NCI-H1436 treated with DMSO at 0.1 percent for 48 hours (cell line): ENCODE measurements at places on chromosomes 1 and 21.

GRCh38 chr1:6423321-6423999 lies 1.1 kb upstream of the ESPN start:
- DNase-seq: no peak

GRCh38 chr1:111597426-111597825 lies 22.2 kb upstream of the RAP1A start:
- no peak for DNase-seq

DNA sequence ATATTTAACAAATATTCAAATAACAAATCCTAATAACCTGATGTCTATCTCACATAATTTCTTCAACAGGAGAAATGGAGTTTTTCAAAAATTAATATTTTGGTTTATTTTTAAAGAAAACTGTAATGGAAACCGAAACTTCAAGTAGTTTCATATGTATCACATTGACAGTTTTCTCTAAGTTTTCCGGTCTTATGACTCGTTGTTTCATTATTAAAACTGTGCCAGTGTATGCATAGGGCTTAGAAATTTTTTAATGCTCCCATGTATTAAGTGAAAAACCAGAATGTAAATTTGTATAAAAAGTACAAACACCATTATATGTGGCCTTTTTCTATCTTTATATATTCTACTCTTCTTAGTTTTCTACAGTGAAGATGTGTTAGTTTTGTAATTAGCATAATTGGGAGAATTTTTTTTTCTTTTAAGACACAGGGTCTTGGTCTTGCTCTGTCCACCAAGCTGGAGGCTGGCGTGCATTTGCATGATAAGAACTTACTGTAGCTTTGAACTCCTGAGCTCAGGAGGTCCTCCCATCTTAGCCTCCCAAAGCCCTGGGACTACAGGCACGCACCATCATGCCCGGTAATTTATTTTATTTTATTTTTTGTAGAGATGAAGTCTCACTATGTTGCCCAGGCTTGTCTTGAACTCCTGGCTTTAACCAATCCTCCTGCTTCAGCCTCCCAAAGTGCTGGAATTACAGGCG lies 43.9 kb upstream of the SAMSN1 start:
- DNase-seq: no peak

DNA sequence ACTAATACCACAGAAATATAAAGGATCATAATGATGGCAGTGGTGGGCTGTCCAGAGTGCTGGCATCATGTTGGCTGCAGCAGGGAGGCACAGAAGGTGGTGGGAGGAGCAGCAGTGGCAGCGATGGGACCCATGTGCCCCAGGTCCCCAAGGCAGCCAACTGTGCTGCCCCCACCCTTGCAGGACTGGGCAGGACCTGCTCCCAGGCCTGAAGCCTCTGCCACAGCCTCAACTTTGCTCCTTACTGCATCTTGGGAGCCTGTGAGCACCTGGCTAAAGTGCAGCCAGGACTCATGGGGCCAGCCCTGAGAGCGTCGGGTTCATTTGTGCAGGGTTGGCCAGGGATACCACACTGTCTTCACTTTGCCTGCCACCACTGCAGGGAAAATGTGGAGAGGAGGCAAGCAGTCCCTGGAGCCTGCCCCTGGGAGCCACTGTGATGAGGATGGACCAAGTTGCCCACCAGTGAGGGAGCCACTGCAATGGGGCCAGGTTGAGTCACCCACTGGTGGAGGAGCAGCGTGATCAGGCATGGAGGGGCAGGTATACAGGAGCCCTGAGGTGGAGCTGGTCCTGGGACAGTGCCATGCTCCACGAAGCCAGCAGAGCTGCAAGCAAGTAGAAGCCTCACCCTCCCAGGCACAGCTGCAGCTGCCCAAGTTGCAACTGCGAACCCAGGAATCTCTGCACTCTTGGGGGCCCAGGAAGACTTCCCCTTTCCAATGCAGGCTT lies 25.3 kb upstream of the DENND1B start:
- DNase-seq: no peak

DNA sequence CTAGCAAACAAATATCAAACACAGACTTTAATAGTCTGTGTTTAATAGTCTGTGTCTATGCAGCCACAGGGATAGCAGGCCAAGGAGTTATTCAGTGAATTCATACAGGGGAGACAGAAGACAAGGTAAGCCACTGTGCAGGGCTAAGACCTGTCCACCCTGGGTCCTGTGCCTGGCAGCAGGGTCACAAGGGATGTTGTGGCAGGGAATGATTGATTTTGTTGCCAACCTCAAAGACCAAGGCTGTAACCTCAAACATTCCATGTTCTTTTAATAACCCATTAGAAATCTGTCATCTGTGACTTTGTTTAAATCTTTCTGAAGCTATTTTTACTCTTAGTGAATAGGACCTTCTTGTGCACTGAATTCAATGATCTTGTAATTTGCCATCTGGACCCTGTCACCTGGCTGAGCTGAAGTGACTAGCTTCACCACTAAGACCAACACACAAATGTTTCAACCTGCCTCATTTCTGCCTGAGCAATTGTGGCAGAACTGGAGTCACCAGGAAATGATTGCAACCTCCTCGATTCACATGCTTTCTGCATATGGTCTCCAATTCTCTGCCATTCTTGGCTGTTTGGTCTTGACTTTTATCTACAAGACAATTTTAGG lies 154.2 kb downstream of the ASTN1 start:
- no peak for DNase-seq

DNA sequence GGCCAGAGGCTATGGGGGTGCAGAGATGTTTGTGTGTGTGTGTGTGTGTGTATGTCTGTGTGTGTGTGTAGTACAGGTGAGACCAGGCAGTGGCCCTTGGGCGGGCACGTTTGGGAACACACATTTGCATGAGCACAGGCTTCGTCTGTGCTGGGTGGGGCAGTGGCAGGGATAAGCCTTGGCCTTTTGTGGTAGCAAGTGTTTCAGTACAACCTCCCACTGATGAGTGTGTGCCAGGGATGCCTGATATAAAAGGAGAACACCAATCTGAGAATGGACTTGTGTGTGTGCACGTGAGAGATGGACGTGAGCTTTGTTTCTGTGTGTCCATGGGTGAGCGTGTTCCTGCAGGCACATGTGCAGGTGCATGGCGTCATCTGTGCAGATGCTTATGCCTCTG lies 3.0 kb downstream of the NTRK1 start:
- no peak for DNase-seq

- DNase-seq: no peak
Measured at GRCh38 chr1:156704930-156705320, 458 bp downstream of the CRABP2 start.

DNA sequence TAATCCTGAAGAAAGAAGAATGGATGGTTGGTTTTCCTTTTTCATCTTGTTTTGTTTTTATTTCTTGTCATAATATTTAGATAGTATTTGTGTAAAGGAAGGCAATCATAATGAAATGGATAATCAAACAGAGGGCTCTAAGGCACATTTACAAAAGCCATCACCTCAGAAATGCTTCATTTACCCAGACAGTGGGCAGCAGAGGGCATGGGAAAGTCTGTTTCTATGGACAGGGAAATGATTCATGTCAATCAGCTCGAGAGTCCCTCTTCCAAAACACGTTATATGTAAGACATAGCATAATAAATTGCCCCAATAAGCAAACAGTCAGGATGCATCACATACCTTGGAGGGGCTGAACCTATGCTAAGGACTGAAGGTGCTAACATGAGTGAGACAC lies 426.1 kb downstream of the PLPP3 start:
- no peak for DNase-seq

DNA sequence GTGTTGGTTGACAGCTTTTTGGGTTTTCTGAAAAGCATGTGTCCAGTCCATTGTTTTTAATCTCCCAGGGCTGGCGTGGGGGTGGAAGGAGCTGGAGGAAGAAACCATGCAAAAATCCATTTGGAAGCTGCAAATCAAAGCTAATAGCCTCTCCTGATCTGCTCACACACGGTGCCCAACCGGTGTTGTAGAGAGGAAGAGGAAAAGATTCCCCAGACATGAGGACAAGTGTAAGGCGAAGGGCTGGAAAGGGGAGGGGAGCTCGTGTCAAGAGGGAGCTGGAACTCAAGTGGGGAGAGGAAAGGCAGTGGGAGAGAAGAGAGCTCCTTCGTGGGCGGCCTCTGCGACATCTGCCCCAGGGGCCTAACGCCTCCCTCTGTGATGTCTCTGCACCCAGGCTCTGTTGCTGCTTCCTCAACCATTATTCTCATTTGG lies 112.3 kb upstream of the IRF2BP2 start:
- no peak for DNase-seq

DNA sequence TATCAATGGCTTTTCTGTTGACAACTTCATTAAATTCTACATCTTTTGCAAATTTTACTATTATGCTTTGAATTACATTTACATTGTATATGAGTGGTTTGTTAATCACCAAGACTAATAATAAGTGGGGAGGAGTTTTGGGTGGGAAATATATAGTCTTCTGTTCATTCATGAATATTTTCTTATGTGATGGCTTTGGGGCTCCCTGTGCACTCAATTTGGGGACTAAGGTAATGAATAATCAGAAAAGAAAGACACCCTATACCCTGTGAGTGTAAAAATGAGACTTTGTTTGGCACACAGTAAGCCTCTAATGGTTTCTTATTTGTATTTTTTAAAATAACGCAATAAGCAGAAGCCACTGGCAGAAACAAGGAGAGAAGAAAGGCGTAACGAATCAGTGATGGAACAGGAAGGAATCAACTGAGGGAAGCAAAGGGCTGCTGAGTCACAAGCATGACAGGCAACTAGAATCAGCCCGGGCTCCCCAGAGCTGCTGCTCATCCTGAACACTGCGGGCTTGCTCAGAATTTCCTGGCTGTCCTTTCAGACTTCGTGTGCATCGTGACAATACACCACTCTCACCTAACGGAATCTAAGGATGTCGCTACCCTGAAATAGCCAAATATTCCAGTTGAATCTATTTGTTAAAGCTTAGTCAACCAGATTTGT lies 20.8 kb upstream of the RGS2 start:
- DNase-seq: no peak

GRCh38 chr1:76162254-76162653 lies 87.7 kb downstream of the ST6GALNAC3 start:
- no peak for DNase-seq

- DNase-seq: no peak
Measured at GRCh38 chr1:232327269-232327668, 302.7 kb downstream of the SIPA1L2 start.

- DNase-seq: peak; percentile 44
Measured at GRCh38 chr1:235960809-235961208, 94.1 kb upstream of the LYST start.

DNA sequence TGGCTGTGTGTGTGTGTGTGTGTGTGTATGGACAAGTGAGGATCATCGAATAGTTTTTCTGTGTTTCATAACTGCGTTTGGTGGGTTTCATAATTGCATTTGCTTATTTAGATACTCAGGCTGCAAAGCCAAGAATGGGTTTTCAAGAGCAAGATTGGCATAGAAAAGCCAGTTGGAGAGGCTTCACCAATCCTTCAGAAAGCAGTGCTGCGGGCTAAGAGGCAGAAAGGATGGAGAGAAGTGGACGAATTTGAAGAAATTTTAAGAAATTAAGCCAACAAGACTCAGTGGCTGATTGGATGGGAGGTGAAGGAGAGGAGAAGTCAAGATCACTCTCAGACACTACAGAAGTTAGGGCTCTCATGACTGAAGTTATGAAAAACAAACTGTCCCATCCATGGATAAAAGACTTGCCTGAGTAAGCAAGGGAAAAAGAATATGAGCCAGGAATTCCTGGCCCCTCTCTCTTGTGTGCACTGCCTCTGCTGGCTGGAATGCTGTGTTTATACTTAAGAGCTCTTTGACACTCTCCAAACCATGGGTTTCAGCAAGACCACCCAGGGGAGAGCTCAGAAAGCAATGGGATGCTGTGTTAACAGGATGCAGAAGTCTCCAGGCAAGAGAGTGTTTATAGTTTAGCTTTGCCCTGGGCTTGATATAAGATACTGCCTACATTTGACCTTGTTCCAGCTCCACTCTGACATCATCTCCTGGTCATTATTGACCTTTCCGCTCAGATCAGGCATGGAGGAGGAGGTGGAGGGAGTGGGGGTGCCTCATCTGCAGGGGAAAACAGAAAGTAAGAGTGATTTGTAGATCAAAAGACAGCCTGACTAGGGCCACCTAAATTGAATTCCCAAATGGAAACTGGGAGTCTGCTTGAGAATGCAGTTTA lies 232.0 kb upstream of the PLXNA2 start:
- DNase-seq: no peak

DNA sequence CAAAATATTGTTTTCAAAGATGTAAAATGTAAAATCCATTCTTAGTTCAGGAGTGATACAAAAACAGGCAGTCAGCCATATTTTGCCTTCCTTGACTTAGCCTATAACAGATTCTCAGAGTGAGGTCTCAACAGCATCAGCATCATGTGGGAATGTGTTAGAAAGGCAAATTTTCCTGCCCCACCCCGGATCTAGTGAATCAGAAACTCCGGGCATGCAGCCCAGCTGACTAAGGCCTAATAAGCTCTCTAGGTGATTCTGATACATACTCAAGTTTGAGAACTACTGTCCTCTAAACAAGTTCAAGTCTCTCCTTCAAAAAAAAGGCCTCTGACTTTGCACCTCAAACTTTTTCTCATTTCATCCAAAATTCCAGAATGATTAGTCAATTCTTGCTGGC lies 46.9 kb upstream of the PRRC2C start:
- no peak for DNase-seq

- peak; percentile 21 for DNase-seq
Measured at GRCh38 chr1:219858980-219859379, 69.4 kb downstream of the SLC30A10 start.

- no peak for DNase-seq
Measured at GRCh38 chr1:107574044-107574443, 390.9 kb downstream of the VAV3 start.

GRCh38 chr1:13702425-13703127 lies 2.6 kb downstream of the PRDM2 start:
- DNase-seq: no peak

- DNase-seq: no peak
Measured at GRCh38 chr1:211705467-211706091, 30.2 kb upstream of the NEK2 start.

- no peak for DNase-seq
Measured at GRCh38 chr1:29433830-29434229, 197.5 kb downstream of the PTPRU start.
